Cortex of kidney (tissue), 1 donor: ENCODE measurements at places on chromosomes 5 and 9.

DNA sequence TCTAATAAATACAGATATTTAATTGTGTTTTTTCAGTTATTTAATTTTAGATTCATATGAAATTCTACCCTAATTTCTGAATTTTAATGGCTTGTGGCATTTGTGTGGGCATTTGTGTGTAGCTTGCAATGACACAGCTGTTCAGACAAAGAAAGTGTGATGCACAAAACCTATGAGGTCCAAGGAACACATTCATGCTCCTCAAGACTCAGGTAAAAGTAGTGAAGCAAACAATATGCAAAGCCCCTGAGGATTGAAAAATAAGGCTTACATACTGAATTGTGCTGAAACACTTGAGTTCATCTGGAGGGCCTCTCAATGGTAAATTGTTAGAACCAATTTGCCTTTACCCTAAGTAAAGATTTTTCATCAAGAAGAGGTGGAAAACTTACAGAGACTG, 28.1 kb downstream of the IL7R start:
- no peak for DNase-seq

GRCh38 chr5:95891499-95891898, 69.0 kb upstream of the GLRX start:
- DNase-seq = no peak

GRCh38 chr5:43106290-43106638, 14.4 kb upstream of the ZNF131 start:
- no peak for DNase-seq

DNA sequence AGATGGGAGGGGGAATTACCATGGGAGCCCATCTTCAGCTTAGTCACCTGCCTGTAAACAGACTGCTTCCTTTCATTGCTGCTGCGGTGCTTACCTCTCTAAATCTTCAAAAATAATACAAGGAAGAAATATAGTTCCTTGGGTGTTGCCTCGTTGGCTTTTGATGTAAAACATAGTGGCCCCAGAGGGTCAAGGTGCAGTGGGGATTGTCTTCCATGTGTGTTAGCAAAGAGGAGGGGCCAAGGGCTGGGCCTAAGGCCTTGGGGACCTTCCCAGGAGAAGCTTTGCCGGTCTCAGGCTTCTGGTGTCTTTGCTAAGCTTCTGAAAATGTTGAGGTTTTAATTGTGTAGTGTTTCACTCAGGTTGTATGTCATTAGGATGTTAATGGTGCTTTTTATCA, 90.0 kb downstream of the PDE8B start:
- DNase-seq = no peak

GRCh38 chr5:50580506-50580905, 85.9 kb upstream of the PARP8 start:
- DNase-seq = no peak

- DNase-seq = no peak
Observed at GRCh38 chr9:126028746-126029145, 281.6 kb downstream of the PBX3 start.

DNA sequence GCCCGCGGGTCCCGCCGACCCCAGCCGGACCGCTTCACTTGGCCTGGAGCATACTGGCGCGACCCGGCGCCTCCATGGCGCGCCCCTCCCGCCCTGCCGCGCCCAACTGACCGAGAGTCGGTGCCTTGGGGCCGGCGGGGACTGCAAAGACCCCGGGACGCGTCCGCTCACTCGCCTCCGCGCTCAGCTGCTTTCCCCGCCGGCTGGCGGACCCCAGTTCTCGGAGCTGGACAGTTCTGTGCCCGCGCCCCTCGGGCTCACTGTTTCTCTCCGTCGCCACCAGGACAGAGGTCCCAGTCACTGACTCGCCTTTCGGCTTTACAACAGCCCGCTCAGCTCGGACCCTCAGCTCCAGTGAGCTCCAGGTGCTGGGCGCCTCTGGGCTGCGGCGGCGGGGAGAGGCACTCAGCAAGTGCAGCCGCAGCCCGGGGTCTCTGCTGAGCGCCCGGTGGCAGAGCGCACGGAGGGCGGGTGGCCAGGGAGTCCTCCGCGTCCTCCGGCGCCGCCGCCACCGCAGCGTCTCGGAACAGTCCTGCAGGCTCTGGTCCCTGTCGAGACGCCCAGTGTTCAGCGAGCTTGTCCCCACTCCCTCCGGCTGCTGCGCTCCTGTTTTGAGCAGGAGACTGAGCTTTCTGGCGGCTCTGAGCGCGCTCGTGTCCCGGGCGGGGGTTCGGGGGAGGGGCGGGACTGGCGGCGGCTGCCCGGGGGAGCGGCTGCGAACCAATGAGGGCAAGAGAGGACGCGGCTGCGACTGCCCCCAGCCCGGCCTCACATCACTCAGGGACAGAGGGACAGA, at the start of gene SMIM32:
TSS of gene SMIM32 (minus strand) at position 637 of the 796 bp plus-strand sequence. CDS start 638 bp downstream, outside the sequence.
- no peak for DNase-seq

DNA sequence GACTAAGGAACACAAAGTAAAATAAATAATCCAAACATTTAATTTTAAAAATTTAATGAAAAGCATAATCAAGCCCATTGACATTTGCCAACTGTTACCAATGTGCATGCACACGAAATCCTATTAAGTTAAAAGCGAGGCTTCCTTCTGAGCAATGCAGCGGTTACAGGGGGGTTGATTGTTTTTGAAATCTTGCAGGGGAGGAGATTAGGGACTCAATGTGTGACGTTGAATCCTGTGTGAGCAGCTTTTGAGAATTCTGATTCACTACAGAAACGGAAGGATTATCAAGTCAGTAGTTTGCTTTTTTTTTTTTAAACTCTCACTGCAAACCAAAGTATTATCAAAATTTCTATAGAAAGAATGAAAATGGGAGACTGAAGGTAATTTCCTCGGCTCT, 109.5 kb downstream of the PRKACG start:
- no peak for DNase-seq

DNA sequence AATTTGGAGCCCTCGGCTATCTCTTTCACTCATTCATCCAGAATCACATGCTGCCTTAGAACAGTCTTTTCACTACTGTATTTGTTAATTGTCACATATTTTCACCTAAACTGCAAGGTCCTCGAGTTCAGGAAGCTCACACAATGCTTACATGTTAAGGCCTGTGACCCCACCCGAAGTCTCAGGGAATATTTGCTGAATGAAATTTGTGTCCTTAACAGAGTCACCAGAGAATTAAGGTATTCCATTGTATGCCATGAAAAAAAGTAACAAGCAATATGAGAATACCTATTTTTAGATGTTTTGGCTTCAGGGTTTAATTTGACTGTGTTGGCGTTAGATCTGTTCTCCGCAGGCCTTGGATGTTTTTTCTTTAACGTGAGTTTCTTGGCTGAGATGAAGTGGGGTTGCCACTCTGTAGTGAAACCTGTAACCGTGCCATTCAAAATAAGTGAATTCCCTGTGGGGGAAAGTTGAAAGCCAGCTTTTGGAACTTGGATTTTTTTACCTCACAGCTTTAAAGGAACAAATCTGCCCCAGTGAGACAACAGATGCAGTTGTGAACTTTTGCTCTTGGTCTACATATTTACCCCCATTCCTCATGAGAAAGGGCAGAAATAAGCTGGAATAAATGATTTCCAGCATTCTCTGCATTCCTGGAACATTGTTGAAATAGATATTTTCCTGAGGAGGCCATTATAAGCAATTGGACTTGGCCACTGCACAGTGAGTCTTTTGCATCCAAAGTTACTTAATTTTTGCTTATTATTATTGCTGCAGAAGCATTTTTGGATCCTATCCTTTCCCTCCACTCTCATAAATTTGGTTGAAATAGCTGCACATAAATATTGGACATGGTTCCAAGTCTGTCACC, 35.9 kb upstream of the FBP1 start:
- no peak for DNase-seq

GRCh38 chr5:55896663-55897062, 45.5 kb downstream of the IL31RA start:
- DNase-seq = no peak

- DNase-seq = no peak
Observed at GRCh38 chr5:105380126-105380525, 1817.5 kb upstream of the NUDT12 start.

DNA sequence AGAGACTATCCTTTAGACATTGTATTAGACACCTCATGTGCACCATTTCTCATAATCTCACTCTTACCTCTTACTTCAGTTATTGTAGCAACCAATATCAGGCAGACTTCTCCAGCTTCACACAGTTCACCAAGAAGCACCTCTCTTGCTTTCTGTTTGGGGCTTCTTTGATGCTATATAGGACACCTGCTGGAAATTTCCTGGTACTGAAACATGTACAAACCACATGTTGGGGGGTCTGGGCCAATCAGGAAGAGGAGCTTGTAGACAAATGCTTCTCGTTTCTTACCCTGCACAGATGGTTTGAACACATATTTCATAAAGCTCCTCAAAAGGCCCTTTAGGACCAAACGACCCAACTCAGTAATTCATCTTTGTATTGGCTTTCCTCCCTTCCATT, 212.1 kb downstream of the IZUMO3 start:
- no peak for DNase-seq

- DNase-seq = no peak
Observed at GRCh38 chr5:71932131-71932654, 175.1 kb upstream of the MAP1B start.

- no peak for DNase-seq
Observed at GRCh38 chr5:143059355-143059754, 289.2 kb downstream of the ARHGAP26 start.

GRCh38 chr5:150554857-150555256, 46.9 kb downstream of the NDST1 start:
- DNase-seq = no peak

GRCh38 chr9:5013374-5013773, 28.3 kb downstream of the JAK2 start:
- no peak for DNase-seq

- DNase-seq = no peak
Observed at GRCh38 chr5:166251786-166252185, 2039.7 kb upstream of the WWC1 start.
